Prostate gland (tissue), 2 donors: ENCODE measurements at places on chromosomes 16 and 17. TPM values are rescaled to one million over a fixed set of nuclear protein-coding genes. Genes with fewer than 3 reads are reported as not detected.

GRCh38 chr17:42321555-42321954, 33.3 kb downstream of the STAT5A start:
- no peaks in the 10 kb centered on the region for H3K4me1 ChIP-seq
- no peak overlapping the region for H3K4me3 ChIP-seq
- no peak overlapping the region for H3K27ac ChIP-seq

DNA sequence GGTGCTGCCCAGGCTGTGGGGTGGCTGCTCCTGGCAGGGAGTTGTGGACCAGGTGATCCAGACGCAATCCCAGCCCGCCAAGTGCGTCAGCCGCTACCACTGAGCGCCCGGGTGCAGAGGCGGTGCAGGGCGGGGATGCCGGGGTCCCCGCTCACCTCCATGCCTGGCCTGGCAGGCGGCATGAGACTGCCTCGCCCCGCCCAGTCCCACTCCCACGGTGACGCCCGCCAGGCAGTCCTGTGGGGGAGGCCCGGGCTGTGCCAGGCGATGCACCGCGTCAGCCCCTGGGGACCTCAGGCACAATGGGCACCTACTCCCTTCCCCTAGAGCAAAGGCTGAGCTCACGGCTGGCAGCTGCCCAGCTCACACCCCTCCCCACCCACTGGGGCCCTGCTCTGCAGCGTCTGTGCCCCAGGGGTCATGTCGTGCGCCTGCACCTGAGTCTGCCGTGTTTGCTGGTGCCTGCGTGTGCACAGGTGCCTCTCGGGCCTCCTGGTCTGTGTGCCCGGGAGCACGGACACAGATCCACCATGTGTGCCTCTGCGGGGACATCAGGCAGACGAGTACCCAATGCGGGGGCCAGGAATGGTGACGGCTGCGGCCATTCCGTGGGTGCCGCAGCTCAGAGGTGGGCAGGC, 5.3 kb downstream of the RPUSD1 start:
- no peak for DNase-seq
- peaks cover 15% of the 10 kb centered on the region for H3K27me3 ChIP-seq
- H3K4me1 ChIP-seq = peaks cover 5% of the 10 kb centered on the region
- H3K27ac ChIP-seq = no peak overlapping the region
- H3K36me3 ChIP-seq = no peaks in the 10 kb centered on the region

DNA sequence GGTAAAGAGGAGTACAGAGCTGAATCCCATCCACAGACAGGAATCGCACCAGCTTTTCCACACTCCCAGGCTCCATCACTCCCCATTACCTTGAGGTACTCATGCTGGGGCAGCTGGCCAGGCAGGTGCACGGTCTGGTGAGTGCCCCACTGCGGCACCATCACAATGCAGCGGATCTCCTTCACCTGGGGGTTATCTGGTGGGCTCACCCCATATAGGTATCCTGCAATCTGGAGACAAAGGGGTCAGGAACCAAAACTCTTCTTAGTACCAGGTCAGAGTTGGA, 1.8 kb upstream of the RILP start:
- peaks cover 8% of the 10 kb centered on the region for H3K4me1 ChIP-seq
- no peaks in the 10 kb centered on the region for H3K27me3 ChIP-seq
- no peak overlapping the region for H3K4me3 ChIP-seq
- H3K27ac ChIP-seq = no peak overlapping the region
- no peak for DNase-seq
- H3K36me3 ChIP-seq = peaks cover 56% of the 10 kb centered on the region

GRCh38 chr16:19108409-19109287, 5.1 kb upstream of the ITPRIPL2 start:
- H3K4me1 ChIP-seq = no peaks in the 10 kb centered on the region
- no peaks in the 10 kb centered on the region for H3K36me3 ChIP-seq
- no peaks in the 10 kb centered on the region for H3K27me3 ChIP-seq
- H3K4me3 ChIP-seq = no peak overlapping the region

- DNase-seq = no peak
- H3K27me3 ChIP-seq = no peaks in the 10 kb centered on the region
- H3K4me3 ChIP-seq = no peak overlapping the region
- H3K27ac ChIP-seq = no peak overlapping the region
- H3K4me1 ChIP-seq = no peaks in the 10 kb centered on the region
Measured at GRCh38 chr17:31216031-31216751, 80.8 kb downstream of the OMG start.

- no peak overlapping the region for H3K4me3 ChIP-seq
- H3K36me3 ChIP-seq = no peaks in the 10 kb centered on the region
- H3K4me1 ChIP-seq = peaks cover 4% of the 10 kb centered on the region
- no peak for DNase-seq
- H3K27ac ChIP-seq = no peak overlapping the region
- H3K27me3 ChIP-seq = no peaks in the 10 kb centered on the region
Measured at GRCh38 chr16:67283039-67283825, 3.9 kb downstream of the PLEKHG4 start.

TEX19 gene
- not detected for total RNA-seq
